ENCODE measurements at places on chromosomes 2 and 18.

- no peak for DNase-seq
These were observed 6.0 kb downstream of the SPEG start for GRCh38 chr2:219440388-219441256.

DNA sequence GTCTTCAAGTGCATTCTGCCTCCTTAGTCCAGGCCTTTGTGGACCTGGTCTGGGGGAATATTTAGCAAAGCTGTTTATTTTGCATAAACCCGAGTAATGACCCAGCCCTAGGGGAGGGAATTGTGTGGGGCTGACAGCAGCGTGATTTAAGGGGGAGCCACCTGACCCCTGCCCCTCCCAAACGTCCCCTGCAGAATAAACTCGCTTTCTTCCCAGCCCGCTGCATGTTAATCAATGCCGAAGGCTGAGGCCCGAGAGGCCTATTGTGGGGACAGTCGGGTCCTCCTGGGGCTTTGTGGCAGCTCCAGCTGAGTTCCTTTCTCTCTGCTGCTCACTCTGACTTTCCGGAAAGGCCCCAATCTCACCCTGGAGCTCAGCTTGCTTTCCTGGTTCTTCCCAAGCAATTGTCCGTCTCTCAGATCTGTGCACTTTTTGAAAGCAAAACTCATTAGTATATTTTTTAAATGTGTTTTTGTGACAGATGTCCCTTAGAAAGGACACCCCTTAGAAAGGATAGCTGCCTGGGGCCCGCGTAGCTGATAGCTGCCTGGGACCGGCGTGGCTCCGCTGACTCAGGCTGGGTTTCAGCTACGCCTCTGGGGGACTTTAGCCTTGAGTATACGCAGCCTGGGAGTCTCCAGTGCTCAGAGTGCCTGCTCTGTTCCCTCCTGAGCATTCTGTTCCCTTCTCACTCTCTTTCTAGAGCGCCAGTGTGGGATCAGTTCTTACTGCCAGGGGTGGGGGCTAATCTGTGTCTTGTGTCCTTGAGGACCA is 158.3 kb downstream of the GLI2 start:
- peak; percentile 77 for DNase-seq

- DNase-seq = no peak
These were observed 35.1 kb upstream of the NTSR2 start for GRCh38 chr2:11705063-11705462.

DNA sequence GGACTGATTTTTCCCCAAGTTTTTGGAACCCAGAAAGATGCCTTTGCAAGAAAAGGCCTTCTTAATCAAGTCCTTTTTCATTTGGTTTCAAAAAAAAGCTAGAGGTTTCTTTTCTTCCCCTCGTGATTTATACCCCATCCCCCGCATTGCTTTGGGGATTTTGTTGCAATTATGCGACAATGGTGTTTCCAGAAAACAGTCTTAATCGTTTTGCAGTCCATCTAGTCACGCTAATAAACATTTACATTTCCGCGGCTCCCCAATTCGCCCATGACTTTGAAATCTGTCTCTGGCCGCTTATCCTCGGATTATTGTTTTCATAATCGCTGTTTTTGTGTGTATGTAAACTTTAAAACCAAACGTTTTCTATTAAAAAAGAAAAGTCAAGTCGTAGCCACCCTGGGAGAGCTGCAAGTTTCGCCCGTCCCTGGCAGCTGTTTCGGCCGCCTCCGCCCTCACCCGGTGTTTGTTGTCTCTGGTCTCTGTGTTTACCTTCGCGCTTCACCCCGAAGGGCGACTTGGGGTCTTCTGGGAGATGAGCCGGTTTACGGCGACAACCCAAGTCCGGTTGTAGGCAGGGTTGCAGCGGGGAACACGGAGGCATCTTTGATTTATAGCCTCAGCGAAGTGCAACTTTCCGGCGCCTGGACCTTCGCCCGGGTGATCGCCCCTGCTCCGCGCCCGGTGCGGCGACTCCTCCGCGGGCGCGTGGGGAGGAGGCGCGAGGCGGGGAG is 667 bp downstream of the SP9 start:
- DNase-seq = peak; percentile 53

Measured in GM23338 (cell line).